ENCODE measurements at places on chromosomes 16 and 17. TPM values are rescaled to one million over a fixed set of nuclear protein-coding genes. Genes with fewer than 3 reads are reported as not detected.

The STX1B gene
- polyA plus RNA-seq: 1.3 TPM

The MYH1 gene
- polyA plus RNA-seq: 0.03 TPM

The STARD3 gene
- polyA plus RNA-seq: 52.2 TPM

The CCDC43 gene
- 35.6 TPM for polyA plus RNA-seq

The TP53TG3F gene
- polyA plus RNA-seq: not detected

The PRR15L gene
- 25.9 TPM for polyA plus RNA-seq

The MPP3 gene
- 8.0 TPM for polyA plus RNA-seq

The CACNG3 gene
- not detected for polyA plus RNA-seq

The IL17C gene
- not detected for polyA plus RNA-seq

The ENPP7 gene
- 2.4 TPM for polyA plus RNA-seq

The RAMP2 gene
- 87.3 TPM for polyA plus RNA-seq

The NPIPB6 gene
- 0.96 TPM for polyA plus RNA-seq

The TBC1D3 gene
- 3.5 TPM for polyA plus RNA-seq

The FOXJ1 gene
- polyA plus RNA-seq: 17.7 TPM

The NPIPB9 gene
- 1.1 TPM for polyA plus RNA-seq

The KRT222 gene
- not detected for polyA plus RNA-seq

The UMOD gene
- 321 TPM for polyA plus RNA-seq

The KATNIP gene
- 20.9 TPM for polyA plus RNA-seq

The ABAT gene
- polyA plus RNA-seq: 75.3 TPM

The KRTAP3-2 gene
- polyA plus RNA-seq: not detected

The ADGRG1 gene
- 75.6 TPM for polyA plus RNA-seq

The ZFPM1 gene
- 2.2 TPM for polyA plus RNA-seq
